ENCODE measurements at places on chromosomes 5 and 9.
A peak's percentile ranks its signal among the peaks of the same experiment; 100 is the strongest.

DNA sequence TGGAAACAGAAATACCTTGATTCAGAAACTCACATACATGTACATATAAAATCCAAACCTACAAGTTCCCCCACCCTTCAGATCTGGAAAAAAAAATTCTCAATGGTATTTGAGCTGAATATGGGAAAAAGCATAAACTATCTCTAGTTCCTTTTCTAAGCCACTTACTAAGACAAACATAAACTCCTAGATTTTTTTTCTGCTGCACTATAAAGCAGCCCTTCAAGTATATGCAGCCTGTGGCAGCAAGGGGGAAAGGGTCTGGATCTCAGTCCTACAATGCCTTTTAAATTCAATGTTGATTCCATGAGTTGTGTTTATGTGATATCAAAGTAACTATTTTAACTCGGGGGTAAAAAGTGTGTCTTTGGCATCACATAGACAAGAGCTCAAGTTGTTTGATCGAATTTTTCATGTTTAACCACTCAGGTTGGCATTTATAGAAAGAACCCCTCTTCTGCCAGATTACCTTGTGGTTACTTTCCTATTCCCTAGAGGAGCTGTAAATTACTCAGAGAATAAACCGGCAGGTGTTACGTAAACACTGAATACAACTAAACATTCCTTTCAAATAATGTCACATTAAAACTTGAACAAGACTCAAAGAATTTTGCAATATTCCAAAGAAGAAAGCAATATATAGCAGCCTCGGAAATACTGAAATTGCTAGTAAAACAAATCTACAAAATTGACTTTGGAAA lies 91.8 kb upstream of the FER start:
- no peak for DNase-seq

DNA sequence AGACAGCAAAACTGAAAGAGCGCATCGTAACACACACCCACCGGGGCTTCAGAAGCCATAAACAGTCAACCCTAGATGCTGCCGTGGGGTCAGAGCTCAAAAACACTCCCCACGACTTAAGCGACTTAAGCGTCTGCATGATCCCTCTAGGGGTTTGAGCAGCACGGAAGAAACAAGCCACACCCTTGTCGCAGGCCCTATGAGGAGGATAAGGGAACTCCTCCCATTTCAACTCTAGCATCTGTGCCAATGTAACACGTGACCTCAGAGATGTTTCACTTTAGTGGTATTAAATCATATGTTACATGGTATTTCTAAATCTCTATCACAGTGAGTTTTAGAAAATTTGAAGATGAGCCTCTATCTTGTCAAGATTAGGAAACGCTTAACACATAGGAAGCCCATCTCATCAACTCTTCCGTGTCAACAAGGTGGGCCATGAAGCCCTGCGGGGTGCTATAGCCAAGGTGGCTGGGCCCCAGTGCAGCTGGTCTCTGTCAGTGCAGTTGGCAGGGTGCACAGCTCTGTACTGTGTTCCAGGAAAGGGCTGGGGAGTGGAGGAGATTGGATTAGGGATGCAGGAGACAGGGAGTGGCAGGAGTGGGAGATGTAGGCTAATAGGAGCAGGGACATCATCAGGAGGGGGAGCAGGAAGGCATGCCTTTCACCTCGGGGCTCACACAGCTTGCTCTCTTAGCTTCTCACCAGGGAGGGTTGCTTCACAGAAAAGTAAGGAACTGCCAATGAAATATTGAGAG lies 33.1 kb downstream of the ZCCHC9 start:
- DNase-seq = peak; percentile 78

DNA sequence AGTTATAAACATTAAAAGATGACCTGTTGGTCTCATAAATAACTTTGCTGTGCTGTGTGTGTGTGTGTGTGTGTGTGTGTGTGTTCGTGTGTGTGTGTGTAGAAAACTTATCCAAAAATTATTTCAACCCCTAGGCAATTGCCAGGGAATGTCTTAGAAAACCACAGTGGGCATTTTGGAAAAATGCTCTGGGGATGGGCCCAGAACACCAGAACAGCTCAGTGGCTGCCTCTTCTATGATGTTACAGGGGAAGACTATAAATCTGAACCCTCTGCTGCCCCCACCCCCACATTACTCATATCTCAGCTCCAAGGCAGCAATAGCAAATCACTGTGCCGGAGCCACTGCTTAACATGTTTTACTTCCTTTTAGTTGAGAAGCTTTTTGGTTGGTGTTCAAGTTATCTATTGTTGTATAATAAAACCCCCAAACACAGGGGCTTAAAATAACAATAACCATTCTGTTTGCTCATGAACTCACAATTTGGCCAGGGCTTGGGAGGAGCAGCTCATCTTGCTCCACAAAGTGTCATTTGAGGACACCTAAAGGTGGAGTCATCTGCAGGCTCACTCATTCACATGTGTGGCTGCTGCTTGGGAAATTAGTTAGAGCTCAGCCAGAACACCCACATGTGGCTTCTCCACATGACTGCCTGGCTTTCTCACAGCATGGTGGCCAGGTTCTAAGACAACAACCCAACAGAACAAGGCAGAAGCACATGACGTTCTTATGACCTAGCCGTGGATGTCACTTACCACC lies 40.4 kb downstream of the ACTBL2 start:
- no peak for DNase-seq

DNA sequence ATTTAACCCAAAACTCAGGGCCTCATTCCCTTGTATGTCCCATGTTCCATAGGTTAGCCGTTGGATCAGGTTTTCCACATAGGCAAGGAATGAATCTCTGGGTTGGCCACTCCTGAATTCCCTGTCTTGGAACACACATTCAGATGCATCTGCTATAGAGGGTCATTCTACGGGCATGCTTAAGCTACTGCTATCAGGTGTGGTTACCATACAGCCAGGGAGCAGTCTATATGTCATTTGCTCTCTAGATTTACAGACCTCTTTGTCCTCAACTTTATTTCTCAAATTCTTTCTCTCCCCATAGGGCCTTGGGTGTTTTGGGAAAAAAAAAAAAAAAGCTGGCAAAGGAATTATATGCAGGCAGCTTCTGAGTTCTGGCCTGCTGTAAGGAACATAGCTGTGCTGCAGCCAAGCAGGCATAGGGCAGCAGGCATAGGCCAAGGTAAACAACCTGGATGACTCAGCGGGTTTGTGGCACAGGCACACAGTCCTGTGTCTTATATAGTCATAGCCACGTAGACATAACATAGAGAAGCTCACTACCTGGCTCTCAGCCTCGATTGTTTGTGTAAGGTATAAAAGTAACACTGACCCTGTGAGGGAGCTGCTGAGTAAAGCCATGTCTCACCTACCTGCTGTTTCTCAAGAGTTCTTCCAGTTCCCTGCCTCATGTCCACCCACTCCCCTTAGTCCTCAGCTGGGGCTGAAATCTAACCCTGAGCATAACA lies 141.5 kb downstream of the OSTF1 start:
- no peak for DNase-seq

DNA sequence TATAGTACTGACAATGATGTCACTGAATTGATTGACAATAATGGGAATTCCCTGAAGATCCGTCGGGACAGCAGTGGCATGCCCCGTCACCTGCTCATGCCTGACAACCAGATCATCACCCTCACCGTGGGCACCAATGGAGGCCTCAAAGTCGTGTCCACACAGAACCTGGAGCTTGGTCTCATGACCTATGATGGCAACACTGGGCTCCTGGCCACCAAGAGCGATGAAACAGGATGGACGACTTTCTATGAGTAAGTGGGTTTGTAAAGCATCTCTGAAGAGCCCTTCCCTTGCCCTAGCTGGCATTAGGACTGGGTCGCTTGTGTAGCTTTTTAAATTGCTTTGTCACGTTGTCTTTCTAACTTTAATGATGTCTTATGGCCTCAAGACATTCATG lies 72.7 kb upstream of the WWC1 start:
- no peak for DNase-seq

DNA sequence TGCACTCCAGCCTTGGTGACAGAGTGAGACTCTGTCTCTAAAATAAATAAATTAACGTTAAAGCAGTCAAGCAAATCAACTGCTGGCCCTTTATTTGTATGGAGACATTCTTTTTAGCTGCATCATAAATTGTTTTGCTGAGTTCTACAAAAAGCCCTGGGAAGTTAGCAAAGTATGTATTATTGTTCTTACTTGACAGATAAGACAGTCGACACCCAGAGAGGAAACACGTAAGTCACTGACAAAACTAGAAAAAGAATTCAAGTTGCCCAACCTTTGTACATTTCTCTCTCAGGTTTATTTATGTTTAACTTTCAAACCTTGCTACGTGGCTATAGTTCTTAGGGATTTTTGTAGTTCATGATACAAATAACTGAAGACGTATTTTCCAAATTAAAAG lies 40.4 kb upstream of the MACIR start:
- DNase-seq = no peak

GRCh38 chr9:6495466-6495865 lies 82.5 kb downstream of the UHRF2 start:
- no peak for DNase-seq

- DNase-seq = no peak
Measured at GRCh38 chr5:56608217-56608925, 207.0 kb upstream of the MAP3K1 start.

DNA sequence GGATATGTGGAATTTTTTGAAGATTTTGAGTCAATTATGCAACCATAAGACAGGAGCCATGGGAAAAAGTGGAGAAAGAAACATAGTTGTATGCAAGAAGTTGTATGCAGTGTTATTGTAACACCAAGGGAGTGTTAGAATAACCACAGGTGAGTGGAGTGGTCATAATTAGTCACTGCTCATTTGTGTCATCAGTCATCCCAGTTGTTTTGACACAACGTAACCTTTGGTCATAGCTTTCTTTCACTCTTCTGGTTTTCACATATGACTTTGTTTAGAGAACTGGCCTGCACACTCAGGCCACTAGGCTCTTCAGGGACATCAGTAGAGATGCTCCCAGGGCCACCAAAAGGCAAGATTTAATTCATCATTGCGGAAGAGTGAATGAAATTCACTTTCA lies 158.7 kb upstream of the HMHB1 start:
- DNase-seq = no peak

DNA sequence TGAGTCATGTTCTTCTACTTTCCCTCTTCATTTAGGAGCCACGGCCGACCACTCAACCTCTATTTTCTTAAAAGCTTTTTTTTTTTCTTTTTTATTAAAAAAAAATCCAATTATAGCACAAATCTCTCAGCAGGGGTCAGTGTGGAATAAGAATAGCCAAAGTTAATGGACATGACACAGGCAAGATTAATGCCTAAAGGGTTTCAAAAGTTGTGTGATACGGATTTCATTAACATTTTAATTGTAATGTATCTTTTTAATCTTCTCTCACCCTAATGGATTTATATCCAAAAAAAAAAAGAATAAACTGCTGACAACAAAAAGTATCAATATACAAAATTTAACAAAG lies 5.4 kb downstream of the NACC2 start:
- DNase-seq = no peak

- no peak for DNase-seq
Measured at GRCh38 chr5:149437391-149438040, 58.4 kb upstream of the IL17B start.

- no peak for DNase-seq
Measured at GRCh38 chr5:78734094-78734845, 85.7 kb upstream of the LHFPL2 start.

- no peak for DNase-seq
Measured at GRCh38 chr9:98883276-98883675, 60.4 kb upstream of the COL15A1 start.

- no peak for DNase-seq
Measured at GRCh38 chr5:53503562-53504218, 23.3 kb downstream of the FST start.

GRCh38 chr5:149605998-149606724 lies 24.9 kb downstream of the ARHGEF37 start:
- no peak for DNase-seq
